Epithelial cell of alveolus of lung (primary cell): ENCODE measurements at places on chromosomes 6 and 20. TPM values are rescaled to one million over a fixed set of nuclear protein-coding genes. Genes with fewer than 3 reads are reported as not detected.

Gene HUS1B
- total RNA-seq: 0.40 and 0.91 TPM in 2 replicates

Gene QRSL1
- 8.5 and 9.1 TPM in 2 replicates for total RNA-seq

Gene SUMO4
- 4.8 TPM in 1 of 2 replicates, not detected in the other for total RNA-seq

Gene MLIP
- total RNA-seq: 1.0 TPM in 1 of 2 replicates, not detected in the other

Gene GHRH
- not detected in 2 replicates for total RNA-seq

Gene SLC52A3
- not detected in 2 replicates for total RNA-seq

Gene SNX14
- 53.5 and 69.3 TPM in 2 replicates for total RNA-seq

Gene RBCK1
- 115 and 128 TPM in 2 replicates for total RNA-seq

Gene CAP2
- 1.2 and 7.5 TPM in 2 replicates for total RNA-seq

Gene KCNK5
- total RNA-seq: 0.13 TPM in 1 of 2 replicates, not detected in the other

Gene ARG1
- not detected in 2 replicates for total RNA-seq

Gene SRMS
- not detected in 2 replicates for total RNA-seq

Gene WFDC13
- not detected in 2 replicates for total RNA-seq

Gene C6orf132
- 1.5 and 3.9 TPM in 2 replicates for total RNA-seq

Gene EDN1
- 0.24 and 3.4 TPM in 2 replicates for total RNA-seq

Gene CST7
- total RNA-seq: not detected in 2 replicates

Gene FABP7
- 0.16 TPM in 1 of 2 replicates, not detected in the other for total RNA-seq

Gene NEURL2
- 2.6 and 7.6 TPM in 2 replicates for total RNA-seq

Gene NCR2
- total RNA-seq: not detected in 2 replicates

Gene DEFB132
- total RNA-seq: not detected in 2 replicates

Gene CDSN
- 0.13 TPM in 1 of 2 replicates, not detected in the other for total RNA-seq

Gene LST1
- total RNA-seq: 0.08 TPM in 1 of 2 replicates, not detected in the other

Gene ZNF391
- total RNA-seq: 0.91 and 3.3 TPM in 2 replicates

Gene THBS2
- 94.1 and 441 TPM in 2 replicates for total RNA-seq

Gene ULBP2
- 0.24 and 4.4 TPM in 2 replicates for total RNA-seq

Gene MYO6
- total RNA-seq: 10.7 and 13.3 TPM in 2 replicates

Gene NKAIN2
- total RNA-seq: under 0.01 TPM in 1 of 2 replicates, not detected in the other

Gene WFDC10B
- total RNA-seq: not detected in 2 replicates

Gene GPLD1
- total RNA-seq: 0.26 TPM in 1 of 2 replicates, not detected in the other

Gene SIGLEC1
- total RNA-seq: not detected in 2 replicates

Gene RGS17
- total RNA-seq: 12.4 and 14.4 TPM in 2 replicates

Gene C6orf15
- 0.65 TPM in 1 of 2 replicates, not detected in the other for total RNA-seq

Gene GABRR2
- total RNA-seq: under 0.01 and 0.08 TPM in 2 replicates

Gene DAAM2
- 2.5 and 23.4 TPM in 2 replicates for total RNA-seq

Gene RFX6
- total RNA-seq: not detected in 2 replicates

Gene RIOK1
- 4.1 and 8.3 TPM in 2 replicates for total RNA-seq

Gene FIG4
- total RNA-seq: 5.1 and 7.0 TPM in 2 replicates

Gene APCDD1L
- 6.3 and 12.2 TPM in 2 replicates for total RNA-seq

Gene GRM1
- 0.08 TPM in 1 of 2 replicates, not detected in the other for total RNA-seq

Gene IL17F
- not detected in 2 replicates for total RNA-seq

Gene KCNS1
- 0.26 TPM in 1 of 2 replicates, not detected in the other for total RNA-seq

Gene ATRN
- total RNA-seq: 26.8 and 38.3 TPM in 2 replicates
